ENCODE measurements at places on chromosomes 2 and 18.
A peak's percentile ranks its signal among the peaks of the same experiment; 100 is the strongest.

- DNase-seq: no peak
Measured at GRCh38 chr18:73980289-73980979, 167.2 kb downstream of the FBXO15 start.

- no peak for DNase-seq
Measured at GRCh38 chr2:242056785-242057184, 187.3 kb downstream of the RTP5 start.

- DNase-seq: no peak
Measured at GRCh38 chr2:215876937-215877238, 136.5 kb downstream of the MREG start.

GRCh38 chr2:109481599-109481998 lies 132.2 kb downstream of the SEPTIN10 start:
- no peak for DNase-seq

GRCh38 chr2:113889471-113890252 lies at the start of gene ACTR3:
Gene ACTR3 (plus strand): TSS chr2:113890089. CDS start chr2:113890280, 191 bp downstream.
- DNase-seq: peak; percentile 91

DNA sequence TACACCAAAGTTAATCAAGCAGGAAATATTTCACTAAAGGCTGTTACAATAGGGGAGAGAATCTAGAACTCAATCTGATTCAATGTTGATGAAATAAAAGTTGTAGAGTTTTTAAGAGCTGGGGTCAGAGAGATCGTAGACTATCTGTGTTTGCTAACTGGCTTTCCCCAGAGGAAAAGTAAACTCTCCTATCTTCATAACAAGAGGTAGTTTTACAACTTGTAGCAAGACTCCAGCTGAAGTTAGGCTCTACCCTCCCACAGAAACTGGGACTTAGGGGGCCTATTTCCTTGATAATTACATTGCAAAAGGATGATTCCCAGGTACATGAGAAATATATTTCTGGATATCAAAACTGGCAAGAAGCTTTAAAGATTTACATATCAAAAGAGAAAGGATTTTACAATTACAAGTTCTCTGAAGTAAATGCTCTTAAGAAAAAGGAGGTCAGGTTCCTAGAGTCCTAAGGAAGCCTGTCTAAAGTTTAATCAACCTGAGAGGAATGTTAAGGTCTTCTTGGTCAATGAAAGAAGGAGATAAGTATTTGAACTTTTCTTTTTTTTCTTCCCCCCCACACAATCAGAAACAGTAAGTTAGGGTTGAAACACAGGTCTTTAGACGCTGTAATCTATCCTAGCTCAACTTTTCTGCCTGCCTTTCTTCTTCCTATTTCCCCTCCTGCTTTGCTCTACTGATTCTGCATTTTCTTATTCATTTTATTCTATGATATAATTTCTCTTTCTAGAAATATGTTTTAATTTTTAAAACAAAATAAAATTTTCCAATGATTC lies 692.2 kb upstream of the LINC00305 start:
- no peak for DNase-seq

- DNase-seq: no peak
Measured at GRCh38 chr2:61538920-61539520, 864 bp upstream of the XPO1 start.

- DNase-seq: no peak
Measured at GRCh38 chr2:193695367-193695766, 1500.6 kb upstream of the TMEFF2 start.

DNA sequence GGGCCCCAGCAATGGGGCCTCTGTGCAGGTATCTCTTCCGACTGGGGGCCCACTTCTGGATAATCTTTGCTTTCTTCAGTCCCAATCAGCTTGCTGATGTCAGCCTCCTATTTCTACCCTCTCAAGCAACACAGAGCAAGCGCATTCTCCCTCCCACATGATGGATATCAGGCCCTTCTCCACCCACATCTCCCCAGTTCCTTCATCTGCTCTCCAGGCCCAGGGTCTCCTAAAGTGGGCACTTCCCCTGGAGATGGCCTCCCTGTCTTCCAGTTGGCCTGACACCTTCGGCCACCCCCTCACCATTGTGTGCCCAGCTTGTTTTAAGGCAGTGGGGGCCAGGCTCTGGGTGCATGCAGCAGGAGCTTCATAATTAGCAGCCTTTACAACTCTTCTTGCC lies 96.6 kb upstream of the MCFD2 start:
- DNase-seq: no peak

DNA sequence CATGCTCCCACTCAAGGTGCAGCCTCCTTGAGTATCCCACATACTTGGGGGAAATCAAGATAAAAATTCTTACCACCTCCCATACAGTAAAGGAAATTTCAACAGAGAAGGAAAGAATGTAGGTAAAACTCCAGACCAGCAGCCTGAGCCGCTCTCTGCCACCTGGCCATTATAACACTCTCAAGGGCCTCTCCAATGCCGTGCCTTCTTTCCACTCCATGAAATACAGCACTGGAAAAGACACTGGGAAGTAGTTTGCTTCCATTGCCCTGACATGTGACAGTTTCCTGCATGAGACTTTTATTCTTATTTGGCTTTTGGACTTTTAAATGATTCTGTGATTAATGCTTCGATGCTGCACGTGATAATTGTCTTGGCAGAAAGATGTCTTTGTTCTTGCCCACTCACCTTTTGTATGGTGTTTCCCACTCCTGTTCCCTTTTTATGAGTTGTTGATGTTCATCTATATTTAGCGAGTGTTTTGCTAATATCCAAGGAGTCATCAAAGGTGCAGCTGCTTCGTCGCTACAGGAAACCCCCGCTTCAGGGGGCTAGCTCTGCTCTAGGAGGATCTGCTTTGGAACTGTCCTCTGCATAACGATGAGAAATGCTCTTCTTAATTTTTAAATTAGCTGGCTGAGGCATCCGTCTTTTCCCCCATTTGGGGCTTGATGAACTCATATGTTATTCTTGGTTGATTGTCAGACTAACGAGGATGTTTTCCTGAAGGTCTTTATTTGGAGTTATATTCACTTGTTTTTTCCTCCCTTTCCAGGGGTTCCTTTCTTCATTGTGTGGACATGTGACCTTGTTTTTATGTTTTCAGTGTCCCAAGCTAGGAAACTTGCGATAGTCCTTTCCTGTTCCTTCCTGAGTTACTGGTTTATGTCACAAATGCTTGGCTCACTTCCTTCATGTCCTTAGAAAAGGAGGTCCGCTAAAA lies 179.4 kb downstream of the TXNL1 start:
- no peak for DNase-seq

GRCh38 chr2:195490319-195490718 lies 166.7 kb upstream of the SLC39A10 start:
- DNase-seq: no peak

DNA sequence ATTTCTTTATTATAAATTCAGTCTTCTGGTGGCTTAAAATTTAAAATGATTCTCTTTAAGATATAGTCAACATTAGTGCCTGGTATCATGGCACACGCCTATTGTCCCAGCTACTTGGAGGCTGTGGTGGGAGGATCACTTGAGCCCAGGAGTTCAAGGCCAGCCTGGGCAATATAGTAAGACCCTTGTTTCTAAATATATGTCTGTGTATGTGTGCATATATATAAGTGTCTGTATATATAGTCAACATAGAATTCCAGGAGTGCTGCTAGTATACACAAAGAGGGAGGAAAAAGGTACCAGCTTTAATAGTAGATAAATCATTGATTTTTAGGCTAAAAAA lies 24.9 kb downstream of the EIF4E2 start:
- DNase-seq: no peak
